Activated CD4-positive, alpha-beta T cell treated with anti-CD3 and anti-CD28 coated beads for 4 hours (primary cell): ENCODE measurements at places on chromosomes 3 and 15.

GRCh38 chr3:50490424-50490823, 13.0 kb downstream of the CACNA2D2 start:
- DNase-seq: no peak

DNA sequence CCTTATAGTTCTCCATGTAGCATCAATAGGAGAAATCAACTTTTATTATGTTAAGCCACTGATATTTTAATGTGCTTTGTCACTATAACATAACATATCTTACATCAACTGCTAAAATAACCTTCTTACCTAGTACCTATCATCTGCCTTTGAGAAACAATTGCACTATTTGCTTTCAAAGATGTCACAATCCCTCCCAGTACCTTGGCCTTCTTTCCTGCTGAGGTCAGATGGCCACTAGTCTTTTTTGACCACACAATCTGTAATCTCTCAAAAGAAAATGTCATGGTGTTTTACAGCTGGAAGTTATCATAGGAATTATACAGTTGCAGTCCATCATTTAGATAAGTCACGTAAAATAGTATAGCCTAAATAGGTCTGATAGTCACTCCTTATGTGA, 247.5 kb upstream of the SLITRK3 start:
- no peak for DNase-seq

DNA sequence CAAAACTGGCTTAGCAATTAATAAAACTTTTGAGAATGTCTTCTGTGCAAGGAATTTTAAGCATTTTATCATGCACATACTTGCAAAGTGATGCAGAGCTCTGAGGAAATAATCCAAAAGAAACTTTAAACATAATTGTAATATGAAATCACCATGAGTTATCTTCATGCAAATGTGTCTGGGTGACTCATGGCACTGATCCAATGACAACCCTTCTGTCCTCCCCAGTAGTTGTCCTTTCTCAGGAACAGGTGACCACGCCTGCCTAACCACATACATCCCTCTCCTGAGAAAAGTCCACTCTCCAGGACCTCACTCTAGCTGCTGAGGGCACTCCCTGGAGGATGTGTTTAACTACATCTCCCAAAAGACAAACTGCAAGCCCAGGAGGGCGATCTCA, 530.6 kb upstream of the IL12A start:
- DNase-seq: no peak

- DNase-seq: no peak
These were observed 70.0 kb upstream of the UBE2E1 start for GRCh38 chr3:23735535-23736326.

DNA sequence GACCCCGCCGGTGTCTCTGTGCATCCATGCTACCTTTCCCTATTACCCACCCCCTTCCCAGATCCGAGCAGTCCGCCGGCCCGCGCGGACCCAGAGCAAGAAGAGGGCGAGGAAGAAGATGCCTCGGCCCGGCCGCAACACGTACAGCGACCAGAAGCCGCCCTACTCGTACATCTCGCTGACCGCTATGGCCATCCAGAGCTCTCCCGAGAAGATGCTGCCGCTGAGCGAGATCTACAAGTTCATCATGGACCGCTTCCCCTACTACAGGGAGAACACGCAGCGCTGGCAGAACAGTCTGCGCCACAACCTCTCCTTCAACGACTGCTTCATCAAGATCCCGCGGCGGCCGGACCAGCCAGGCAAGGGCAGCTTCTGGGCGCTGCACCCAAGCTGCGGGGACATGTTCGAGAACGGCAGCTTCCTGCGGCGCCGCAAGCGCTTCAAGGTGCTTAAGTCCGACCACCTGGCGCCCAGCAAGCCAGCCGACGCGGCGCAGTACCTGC, 788 bp downstream of the FOXB1 start:
- DNase-seq: no peak

DNA sequence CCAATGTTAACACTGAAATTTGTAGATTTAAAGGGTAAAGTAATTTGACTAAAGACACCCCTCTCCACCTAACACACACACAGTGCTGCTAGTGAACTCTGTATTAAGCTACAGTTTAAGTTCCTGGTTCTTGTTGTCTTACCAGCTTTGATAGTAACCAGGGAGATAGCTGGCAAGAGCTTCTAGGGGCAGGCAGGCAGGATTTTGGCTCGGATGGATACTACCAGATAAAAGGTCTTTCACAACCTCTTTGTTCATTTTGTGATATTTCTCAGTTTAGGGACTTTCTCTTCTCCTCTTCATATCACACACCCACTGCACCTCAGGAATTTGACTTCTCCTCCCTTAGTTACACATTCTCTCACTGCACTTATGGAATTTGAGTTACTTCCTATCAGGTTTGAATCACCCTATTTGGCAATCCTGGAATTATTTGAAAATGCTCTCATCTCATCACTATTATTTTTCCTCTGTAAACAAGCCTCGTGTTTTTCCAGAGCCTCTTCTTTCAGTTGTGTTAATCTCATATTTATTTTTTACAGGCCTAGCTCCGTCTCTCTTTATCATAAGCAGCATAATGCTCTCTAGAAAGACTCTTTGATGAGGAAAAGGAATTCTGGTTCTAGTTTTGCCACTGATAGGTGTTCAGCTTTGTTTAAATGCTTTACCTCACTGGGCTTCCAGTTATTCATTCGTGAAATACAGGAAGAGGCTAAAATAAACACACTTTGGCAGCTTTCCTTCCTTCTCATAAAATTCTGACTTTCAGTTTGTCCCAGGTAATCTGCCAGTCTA, 23.0 kb upstream of the CLDN1 start:
- DNase-seq: no peak

DNA sequence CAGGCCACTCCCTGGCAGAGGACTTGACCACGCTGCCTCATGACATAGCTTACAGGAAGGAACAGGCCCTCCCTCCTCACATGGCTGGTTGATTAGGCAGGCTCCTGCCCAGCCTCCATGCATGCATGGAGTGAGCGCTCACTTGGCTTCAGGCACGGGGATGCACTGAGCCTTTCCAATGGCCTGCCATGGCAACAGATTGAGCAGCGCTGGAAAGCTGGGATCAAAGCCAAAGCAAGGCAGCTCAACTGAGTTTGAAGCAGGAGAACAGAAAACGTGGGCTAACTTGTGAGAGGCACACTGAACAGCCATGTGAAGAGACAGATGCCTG, 5.9 kb upstream of the GRAMD2A start:
- DNase-seq: no peak

DNA sequence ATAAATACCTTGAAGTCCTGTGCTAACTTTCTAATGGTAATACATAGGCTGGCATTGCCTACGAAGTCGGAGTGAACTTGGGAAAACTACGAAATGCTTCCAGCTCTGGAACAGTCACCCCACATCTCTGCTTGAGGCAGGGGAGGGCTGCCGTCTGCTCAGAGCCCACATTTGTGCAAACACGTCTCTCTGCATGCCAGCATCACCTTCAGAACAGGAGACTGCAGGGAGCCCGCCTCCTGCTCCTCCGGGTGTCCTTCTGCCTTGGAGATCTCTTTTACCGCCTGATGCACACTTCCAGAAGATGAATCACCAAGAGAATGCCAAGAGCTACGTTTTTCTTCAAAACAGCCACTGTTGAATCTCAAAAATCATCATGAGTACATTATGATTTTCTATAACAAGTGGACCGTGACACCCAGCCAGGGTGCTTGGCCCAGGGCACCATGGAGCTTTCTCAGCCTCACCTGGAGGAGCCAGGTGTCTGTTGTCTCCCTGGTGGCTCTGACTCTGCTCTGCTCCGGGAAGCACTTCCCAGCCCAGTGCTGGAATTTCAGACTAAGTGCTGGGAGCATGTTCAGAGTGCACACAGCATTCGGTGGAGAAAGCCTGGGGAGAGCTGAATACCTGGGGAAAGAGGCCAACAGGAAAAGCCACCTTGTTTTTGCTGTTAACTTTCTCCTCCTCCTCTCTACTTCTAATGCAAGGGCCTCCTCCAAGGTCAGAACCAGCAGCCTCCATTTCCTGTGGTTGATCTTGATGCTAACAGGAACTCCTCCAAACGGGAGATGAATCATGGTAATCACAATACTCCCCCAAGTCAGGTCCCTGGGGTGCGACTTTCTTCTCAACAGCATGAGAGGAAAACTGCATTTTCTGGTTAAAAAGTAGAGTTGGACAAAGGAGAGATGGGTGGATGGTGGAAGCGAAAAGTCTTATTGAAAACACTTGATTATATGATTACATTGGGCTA, 467.7 kb downstream of the GABRG3 start:
- no peak for DNase-seq

- no peak for DNase-seq
These were observed 43.9 kb upstream of the GOLGA8J start for GRCh38 chr15:30038667-30039523.

DNA sequence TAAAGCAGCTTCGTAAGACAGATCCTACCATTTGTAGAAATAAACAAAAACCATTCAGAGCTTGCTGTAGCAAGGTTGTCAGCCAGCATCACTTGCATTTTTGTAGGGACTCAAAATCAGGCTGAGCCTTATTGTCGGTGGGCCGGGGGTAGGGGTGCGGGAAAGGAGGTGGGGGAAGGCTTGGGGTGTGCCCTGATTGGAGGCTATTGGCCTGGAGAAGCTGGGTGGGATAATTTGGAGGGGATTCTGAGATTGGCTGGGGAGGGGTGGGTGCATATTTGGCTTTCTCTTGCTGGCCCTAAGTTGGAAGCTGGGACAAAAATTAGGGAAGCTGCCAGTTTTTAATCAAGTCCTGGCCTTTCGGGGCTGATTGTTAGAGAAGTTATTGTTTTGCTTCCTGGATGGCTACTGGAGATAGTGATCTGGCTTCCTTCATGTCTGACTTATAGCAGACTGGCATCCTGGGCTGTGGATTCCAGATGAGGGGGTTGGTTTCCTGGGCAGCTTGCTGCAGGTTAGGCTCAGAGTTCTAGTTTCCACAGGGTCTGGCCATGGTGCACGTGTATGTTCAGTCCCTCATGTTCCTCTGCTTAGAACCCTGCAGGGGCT, 22.8 kb downstream of the STOML1 start:
- DNase-seq: no peak

- no peak for DNase-seq
These were observed 101.7 kb downstream of the IGSF11 start for GRCh38 chr3:118932822-118933558.

DNA sequence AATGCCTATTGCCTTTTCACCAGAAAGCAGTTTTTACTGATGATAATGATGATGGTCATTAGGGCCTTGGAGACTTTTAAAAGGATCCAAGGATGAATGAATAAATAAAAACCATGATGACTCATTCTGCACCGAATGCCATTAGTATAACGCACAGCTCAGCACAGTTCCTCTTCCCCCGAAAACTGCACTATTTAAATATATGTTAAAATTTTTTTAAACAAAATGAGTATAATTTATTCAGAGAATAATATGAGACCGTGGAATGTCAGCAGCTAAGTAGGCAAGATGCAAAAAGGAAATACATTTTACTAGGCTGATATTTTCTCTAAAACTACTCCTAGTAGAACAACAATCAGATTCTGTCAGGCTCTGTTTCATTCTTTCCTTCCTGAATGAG, 83.4 kb upstream of the NANOGP8 start:
- DNase-seq: no peak

GRCh38 chr3:123093696-123094095, 26.9 kb downstream of the PDIA5 start:
- DNase-seq: no peak

DNA sequence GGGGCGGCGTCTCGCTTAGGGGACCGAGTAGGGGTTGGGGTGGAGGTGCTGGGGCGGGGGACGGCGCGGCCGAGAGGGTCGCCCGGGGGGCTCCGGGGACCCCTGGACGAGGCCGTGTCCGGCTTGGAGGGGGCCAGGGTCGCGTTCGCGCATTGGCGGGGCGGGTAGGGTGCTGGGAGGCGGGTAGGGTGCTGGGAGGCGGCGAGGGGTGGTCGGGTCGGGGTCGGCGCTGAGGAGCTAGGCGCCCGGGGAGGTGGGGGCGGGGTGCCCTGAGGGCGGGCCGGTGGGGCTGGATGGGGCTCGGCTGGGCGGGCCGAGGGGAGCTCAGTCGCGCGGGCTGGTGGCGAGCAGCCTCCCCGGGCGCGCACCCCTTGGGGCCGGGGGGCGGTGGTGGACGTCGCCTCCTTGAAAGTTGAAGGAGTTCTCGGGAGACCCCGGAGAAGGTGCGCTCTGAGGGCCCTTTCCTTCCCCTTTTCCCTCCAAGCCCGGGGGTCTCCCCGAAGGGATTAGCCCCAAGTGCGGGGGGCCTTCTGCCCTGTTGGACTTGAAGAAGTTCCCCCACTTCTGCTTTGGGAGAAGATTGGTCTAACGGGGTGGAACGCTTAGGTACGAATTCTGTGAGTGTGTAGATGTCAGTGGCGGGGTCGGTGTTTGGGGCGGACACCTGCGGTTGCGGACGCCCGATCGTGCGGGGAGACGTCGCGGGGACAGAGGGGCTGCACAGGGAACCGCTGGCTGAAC, 543 bp downstream of the MEF2A start:
- no peak for DNase-seq
